Eye (tissue), 1 donor: ENCODE measurements at places on chromosomes 3 and 15.
A peak's percentile ranks its signal among the peaks of the same experiment; 100 is the strongest.

DNA sequence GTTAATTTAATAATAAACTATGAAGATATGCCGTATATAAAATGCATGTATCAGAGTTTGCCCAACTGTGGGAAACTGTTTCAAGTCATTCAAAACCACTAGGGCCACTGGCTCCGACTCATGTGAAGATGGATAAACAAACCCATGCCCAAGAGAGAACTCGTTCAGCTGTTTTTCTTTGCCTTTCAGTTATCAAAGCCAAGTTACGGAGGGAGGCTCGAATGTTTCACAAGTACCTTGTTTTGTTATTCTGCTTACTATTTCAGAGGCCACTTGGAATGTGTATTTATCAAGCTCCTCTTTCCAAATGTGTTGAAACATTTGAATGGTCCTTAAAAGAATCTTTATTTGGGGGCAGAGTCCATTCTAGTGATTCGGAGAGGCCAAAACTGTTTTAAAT, 82.1 kb downstream of the DUT start:
- DNase-seq: no peak

DNA sequence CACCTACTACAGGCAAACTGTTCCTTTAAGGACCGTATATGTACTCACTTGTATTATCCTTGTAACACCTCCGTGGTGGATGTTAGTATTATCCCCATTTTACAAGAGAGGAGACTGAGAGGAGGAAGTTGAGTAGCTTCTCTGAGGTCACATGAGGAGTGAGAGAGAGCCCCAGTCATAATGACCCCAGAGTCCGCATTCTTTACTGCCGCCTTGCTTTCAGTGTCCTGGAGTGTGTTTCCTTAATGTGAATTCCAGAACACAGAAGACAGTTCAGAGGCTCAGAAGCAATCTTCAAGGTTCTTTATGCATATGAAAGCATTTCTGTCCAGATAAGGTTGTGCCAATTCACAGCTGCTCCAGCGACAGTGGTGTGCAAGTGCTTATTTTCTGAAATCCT, 199.2 kb downstream of the CACNA2D3 start:
- no peak for DNase-seq

DNA sequence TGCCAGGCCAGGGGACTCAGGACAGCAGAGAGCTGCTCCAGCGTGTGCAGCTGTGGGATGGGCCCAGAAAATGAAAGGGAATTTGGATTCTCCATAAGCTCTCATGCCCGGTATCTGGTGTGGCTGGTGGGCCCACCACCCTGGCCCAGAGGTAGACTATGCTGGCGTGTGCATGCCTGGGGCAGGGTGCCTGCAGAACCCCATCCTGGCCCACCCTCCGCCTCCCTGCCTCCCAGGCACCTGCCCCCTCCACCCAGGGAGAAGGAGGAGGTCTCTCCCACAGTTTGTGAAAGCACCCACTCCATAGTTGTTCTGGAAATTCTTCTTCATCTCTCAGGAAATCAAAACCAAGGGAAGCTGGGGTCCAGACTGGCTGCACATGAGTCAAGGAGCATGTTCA, 112.9 kb downstream of the ADCY5 start:
- no peak for DNase-seq

DNA sequence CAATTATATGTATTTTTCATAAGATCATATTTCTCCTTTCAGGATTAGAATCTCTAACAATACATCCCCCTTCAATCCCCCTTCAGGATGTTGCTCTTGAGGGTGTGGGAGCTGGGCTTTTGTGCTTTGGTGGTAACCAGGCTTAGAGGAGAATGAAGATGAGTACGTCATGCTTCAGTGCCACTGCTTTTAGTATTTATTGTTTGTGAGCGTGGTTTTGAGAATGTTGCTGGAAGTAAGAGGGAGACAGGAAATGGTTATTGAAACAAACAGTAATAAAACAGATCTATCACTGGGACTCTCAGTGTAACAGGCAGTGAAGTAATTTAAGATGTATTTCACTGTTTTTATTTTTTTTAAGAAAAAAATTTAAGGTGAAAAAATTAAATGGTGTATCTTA, 35.3 kb downstream of the GBE1 start:
- DNase-seq: no peak

DNA sequence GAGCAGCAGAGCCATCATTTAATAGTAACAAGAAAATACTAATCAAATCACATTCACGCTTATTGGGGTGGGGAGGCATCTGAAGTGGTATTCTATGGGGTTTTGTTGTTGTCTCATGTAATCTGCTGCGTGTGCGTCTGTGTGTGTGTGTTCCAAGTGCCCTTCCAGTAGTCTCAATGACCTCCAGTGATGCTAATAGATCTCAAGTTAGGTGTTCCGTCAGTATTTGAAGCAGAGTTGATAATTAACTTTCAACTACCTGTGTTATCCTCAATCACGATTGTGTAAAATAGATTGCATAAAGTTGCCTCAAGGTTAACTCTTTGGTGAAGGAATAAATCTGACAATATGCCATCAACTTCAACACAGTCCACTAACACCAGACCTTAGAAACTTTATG, 375.0 kb downstream of the MECOM start:
- DNase-seq: no peak

GRCh38 chr3:177102553-177102952, 94.7 kb downstream of the TBL1XR1 start:
- no peak for DNase-seq

DNA sequence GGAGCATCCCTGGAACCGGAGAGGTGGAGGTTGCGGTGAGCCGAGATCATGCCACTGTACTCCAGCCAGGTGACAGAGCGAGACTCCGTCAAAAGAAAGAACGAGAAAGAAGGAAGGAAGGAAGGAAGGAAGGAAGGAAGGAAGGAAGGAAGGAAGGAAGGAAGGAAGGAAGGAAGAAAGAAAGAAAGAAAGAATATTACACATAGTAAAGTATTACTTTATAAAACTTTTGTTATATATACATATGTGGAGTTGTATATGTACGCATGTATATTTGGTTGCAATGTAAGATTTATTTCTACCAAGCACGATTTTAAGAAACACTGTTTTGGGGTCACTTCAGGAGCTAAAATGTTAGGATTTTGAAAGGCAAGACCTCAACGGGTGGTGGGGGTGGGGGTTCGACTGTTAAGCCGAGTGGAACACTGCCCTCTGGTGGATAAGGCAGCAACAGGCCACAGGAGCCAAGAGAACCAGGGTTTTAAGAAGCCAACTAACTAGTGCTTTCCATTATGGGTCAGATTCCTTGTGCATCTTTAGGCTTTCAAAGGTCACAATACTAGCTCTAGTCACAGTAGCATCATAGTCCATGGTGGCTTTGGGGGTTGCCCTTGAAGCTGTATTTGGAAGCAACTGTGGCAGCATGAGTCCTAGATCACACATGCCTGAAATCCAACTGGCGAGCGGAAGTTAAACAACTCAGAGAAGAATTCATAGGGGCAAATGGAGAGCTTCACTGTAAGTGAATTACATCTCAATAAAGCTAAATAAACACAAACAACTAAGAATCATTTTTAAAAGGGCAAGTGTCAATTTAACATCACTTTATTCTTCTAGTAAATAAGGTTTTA, 22.5 kb downstream of the GLB1 start:
- DNase-seq: peak; percentile 79

- no peak for DNase-seq
Measured at GRCh38 chr15:57599296-57599810, 7.6 kb downstream of the MYZAP start.

- peak; percentile 64 for DNase-seq
Measured at GRCh38 chr15:89673165-89673512, 6.0 kb downstream of the PLIN1 start.

GRCh38 chr15:69610277-69610676, 157.7 kb downstream of the RPLP1 start:
- DNase-seq: no peak

DNA sequence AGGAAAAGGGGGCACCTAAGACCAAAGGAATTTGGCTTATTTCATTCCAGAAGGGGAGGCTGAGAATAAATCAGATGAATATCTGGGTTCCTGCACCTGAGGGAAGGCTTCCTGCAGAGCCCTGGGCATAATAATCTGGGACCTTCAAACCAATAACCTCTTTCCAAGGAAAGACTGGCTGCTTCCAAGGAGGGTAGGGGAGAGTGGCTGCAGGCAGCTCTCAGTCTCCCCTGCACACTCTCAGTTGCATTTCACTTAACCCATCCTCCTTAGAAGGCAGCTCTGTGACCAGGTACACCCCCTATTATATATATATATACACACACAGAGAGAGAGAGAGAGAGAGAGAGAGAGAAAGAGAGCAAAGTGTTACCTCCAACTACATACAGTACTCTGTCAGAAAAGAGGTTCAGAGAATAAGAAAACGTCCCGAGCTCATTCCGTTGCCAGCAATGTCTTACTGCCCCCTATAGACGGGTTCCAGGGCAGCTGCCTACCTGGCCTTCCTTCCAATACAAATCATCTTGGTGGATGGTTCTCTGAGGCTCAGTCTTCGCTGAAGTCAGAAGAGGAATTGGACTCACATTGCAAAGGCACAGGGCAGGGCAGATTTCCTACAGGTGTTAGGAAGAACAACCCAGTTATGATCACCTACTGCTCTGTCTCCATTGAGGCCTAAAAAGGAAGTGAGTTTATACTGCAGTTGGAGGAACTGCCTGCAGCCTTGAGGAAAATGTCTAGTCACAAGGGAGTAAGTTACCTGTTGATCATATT, 26.1 kb downstream of the CAPN3 start:
- DNase-seq: peak; percentile 53
